ENCODE measurements at places on chromosomes 5 and 9.

DNA sequence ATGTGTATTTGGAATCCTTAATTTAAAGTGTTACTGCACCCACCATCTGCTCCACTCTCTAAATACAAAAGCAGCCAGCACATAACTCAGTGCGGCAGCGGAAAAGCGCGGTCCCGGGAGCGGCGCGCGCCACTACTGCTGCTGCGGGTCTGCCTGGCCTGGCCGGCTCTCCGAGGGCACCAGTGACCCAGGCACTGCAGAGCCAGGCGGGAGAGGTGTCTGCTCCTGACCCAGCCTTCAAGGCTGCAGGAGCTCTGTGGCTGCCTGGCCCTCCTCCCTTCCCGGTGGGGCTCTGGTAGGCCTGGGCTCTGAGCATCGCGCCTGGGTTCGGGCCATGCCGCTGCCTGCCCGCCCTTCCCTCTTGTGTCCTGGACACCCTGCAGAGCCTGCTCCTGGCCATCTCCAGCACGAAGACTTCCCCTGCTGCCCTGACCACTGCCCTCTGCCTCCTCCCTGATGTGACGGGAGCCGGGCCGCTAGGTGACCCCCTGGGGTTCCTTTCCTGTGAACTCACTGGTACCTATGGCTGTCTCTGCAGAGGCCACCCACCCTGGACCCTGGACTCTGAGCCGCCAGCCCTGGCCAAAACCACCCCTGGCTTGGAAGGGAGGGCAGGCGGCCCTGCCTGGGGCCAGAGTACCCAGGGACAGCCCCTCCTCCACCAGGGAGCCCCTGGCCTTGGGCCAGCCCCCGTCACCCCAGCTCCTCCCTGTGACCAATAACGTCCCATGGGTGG, 32.8 kb upstream of the UBAC1 start:
- DNase-seq = no peak

DNA sequence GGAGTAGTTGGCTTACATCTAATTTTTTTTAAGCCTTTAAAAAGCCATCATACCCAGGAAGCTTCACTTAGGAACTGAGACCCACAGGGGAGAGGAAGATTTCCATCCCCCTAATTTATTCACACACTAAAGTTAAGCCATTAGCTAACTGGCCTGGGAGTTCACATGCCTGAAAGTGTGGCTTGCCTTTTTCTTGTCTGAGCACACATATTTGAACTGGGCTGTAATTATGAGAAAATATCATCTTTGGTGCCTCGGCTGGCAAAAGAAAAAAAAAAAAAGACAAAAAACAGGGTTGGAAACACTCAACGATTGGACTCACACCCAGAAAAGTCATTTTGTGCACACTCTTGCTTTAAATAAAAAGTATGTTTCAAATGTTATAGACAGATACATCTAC, 847.3 kb downstream of the MAT2B start:
- DNase-seq = no peak

DNA sequence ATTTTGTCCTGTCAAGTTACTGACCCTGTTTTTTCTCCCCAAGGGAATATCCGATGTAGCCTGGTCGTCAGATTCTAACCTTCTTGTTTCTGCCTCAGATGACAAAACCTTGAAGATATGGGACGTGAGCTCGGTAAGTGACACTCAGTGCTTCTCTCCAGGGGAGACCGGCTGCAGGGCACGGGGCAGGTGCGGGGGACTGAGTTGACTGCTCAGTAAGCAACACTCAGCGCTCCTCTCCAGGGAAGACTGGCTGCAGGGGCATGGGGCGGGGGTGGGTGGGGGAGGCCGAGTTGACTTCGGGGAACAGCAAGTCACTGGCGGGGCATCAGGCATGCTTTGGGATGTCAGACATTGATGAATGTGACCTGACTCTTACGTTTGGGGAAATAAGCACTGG, 6.0 kb downstream of the WDR5 start:
- no peak for DNase-seq

DNA sequence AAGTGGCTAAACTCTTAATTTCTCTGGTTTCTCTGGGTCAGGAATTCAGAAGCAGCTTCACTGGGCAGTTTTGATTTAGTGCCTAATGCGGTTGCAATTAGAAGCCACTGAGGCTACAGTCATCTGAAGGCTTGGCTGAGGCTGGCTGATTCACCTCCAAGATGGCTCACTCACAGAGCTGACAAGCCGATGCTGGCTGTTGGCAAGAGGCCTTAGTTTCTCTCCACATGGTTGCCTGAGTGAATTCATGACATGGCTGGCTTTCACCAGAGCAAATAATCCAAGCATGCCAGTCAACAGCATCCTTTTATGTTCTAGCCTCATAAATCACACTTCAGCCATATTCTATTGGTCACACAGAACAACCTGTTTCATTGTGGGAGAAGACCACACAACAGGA, 2.8 kb upstream of the CDK7 start:
- no peak for DNase-seq

GRCh38 chr5:149089796-149090195, 26.9 kb upstream of the SH3TC2 start:
- no peak for DNase-seq

- no peak for DNase-seq
Observed at GRCh38 chr5:125683669-125684068, 739.5 kb upstream of the GRAMD2B start.

GRCh38 chr5:168875832-168876231, 296.7 kb upstream of the PANK3 start:
- no peak for DNase-seq

- no peak for DNase-seq
Observed at GRCh38 chr9:133773889-133774655, 35.9 kb upstream of the SARDH start.

DNA sequence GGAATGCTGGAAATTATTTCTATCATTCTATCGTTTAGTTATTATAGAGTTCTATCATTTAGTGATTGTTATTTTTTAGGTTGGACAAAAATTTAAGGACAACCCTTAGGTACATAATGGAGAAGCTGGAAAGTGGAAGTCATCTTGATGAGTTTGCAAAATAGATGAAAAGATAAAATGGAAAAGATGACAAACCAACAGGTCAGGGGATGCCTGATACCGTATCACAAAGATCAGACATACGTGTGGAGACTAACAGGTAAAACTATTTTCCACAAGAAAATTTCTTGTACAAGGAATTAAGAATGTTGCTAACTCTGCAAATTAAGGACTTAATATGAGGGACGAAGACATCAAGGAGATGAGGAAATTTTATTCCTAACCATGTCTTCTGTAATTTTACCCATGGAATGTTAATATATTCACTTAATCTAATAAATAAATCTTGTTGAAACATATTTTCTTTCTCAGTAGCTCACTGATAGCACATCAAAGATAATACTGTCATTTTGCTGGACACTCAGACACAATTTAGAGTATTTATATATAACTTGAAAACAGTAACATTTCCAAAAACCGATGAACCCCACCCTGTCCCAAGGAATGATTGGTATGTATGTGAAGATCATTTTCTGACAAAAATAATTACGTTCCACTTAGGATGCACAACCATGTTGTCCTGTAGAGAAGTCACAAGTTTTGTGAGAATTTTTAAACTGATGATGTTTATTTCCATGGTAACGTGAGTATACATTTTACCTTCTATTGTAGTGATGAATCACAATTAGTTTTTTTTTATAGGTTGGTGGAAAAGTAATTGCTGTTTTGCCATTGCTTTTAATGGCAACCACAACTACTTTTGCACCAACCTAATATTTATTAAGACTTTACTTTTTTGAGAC, 2.6 kb downstream of the LURAP1L start:
- no peak for DNase-seq

All from CD4-positive, alpha-beta T cell (primary cell).